ENCODE measurements at places on chromosomes 7 and 10. TPM values are rescaled to one million over a fixed set of nuclear protein-coding genes. Genes with fewer than 3 reads are reported as not detected.

DNA sequence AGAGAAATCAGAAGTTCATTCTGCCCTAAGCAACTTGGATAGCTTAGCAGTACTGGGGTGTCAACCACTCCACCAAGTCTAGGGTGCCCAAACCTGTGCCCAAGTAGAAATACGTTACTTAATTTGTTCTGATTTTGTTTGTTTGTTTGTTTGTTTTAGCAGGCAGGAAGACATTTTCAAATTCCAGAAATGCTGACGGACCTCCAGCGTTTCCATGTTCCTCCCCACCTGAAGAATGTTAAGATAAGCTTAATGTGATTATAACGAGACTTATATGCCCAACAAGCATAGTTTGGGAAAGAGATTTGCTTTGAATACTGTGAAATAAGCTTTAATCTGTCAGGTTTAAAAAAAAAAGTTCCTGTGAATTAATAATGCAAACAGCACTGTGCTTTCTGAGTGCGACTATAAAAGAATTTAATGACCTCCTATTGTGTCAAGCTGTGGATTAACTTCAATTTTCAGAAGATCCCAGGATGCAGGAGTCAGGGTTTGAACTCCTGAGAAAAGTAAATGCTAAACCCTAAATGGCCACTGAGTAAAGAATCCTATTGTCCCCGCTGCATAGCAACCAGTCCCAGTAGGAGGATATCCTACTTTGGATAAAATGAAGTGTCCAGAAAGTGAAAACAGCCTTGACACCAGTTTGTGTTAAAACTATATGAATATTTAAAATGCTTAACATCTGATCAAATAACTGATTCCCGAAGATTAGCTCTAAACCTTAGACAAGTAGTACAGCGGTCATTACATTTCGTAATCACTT lies 56.5 kb downstream of the LYZL1 start:
- H3K4me1 ChIP-seq = peaks cover 26% of the 10 kb centered on the region
- H3K4me3 ChIP-seq = no peak overlapping the region
- no peaks in the 10 kb centered on the region for H3K27me3 ChIP-seq

DNA sequence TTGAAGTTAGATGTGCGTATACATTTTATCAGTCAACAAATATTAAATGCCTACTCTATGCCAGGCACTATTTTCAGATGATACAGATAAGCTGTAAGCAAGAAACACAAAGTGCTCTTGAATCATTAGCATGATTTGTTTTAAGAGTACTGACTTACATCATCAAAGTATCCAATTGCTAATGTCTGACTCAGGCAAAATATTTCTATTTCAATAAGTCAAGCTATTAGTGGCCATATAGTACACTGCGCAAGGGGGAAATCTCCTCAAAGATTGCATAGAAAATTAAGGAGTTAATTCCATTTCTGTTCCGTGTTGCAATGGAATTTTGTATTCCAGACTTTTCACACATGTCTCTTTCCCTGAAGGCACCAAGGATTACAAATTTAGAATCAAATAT lies 46.1 kb upstream of the DNAJC1 start:
- no peak for DNase-seq
- no peak overlapping the region for H3K27ac ChIP-seq
- H3K4me1 ChIP-seq = peaks cover 13% of the 10 kb centered on the region
- peaks cover 8% of the 10 kb centered on the region for H3K36me3 ChIP-seq

GRCh38 chr7:620056-620455 lies 100.4 kb upstream of the PDGFA start:
- DNase-seq = no peak
- no peak overlapping the region for H3K27ac ChIP-seq
- H3K27me3 ChIP-seq = no peaks in the 10 kb centered on the region
- H3K36me3 ChIP-seq = peaks cover 25% of the 10 kb centered on the region
- H3K4me3 ChIP-seq = no peak overlapping the region

- H3K4me3 ChIP-seq = peak overlapping the region; percentile 47
- no peak for DNase-seq
- peak overlapping the region; percentile 51 for H3K27ac ChIP-seq
- no peaks in the 10 kb centered on the region for H3K27me3 ChIP-seq
- peaks cover 92% of the 10 kb centered on the region for H3K4me1 ChIP-seq
Observed at GRCh38 chr10:79401015-79401921, 44.2 kb downstream of the ZCCHC24 start.

- DNase-seq = no peak
- H3K27me3 ChIP-seq = no peaks in the 10 kb centered on the region
- peaks cover 6% of the 10 kb centered on the region for H3K36me3 ChIP-seq
- H3K4me3 ChIP-seq = no peak overlapping the region
- peaks cover 11% of the 10 kb centered on the region for H3K4me1 ChIP-seq
Observed at GRCh38 chr10:33153968-33154327, 180.5 kb downstream of the NRP1 start.

DNA sequence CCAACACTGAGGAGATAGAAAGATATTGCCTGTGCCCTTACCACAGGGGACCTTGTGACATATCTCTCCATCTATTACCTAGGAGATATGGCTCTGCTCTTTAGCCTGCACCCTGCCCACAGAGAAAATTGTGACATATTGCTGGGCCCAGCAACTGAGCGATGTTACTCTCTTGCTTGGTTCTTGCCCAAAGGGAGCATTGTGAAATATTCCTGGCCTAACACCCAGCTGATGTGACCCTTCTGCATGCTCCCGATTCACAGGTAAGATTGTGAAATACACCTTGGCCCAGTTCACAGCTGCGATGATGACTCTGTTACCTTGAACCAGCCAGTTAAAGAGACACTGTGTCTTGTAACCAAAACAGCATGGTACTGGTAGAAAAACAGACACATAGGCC lies 37.2 kb upstream of the ZNF107 start:
- H3K4me3 ChIP-seq = no peak overlapping the region
- no peaks in the 10 kb centered on the region for H3K27me3 ChIP-seq
- no peak overlapping the region for H3K27ac ChIP-seq

GRCh38 chr7:76202666-76203030 lies 952 bp downstream of the SRRM3 start:
- no peak for DNase-seq
- H3K4me3 ChIP-seq = no peak overlapping the region
- peaks cover 38% of the 10 kb centered on the region for H3K27me3 ChIP-seq
- H3K36me3 ChIP-seq = no peaks in the 10 kb centered on the region
- H3K4me1 ChIP-seq = no peaks in the 10 kb centered on the region

- H3K36me3 ChIP-seq = peaks cover 6% of the 10 kb centered on the region
- H3K4me3 ChIP-seq = no peak overlapping the region
- DNase-seq = no peak
- peaks cover 15% of the 10 kb centered on the region for H3K4me1 ChIP-seq
Observed at GRCh38 chr7:121515630-121516401, 119.7 kb upstream of the FAM3C start.

Gene ANKRD30A
- total RNA-seq = not detected

Gene NFE2L3
- 3.5 TPM for total RNA-seq

Gene OR2A1
- total RNA-seq = 0.19 TPM

Gene TFR2
- total RNA-seq = 1.7 TPM

Data from neural crest cell (in vitro differentiated cells).